GM23338 (cell line): ENCODE measurements at places on chromosomes 13 and 19. TPM values are rescaled to one million over a fixed set of nuclear protein-coding genes. Genes with fewer than 3 reads are reported as not detected.

GRCh38 chr13:24071423-24072075 lies 89.0 kb upstream of the SPATA13 start:
- H3K27me3 ChIP-seq = no peaks in the 10 kb centered on the region
- DNase-seq = no peak
- no peak overlapping the region for H3K27ac ChIP-seq
- no peak overlapping the region for H3K4me3 ChIP-seq
- peaks cover 17% of the 10 kb centered on the region for H3K4me1 ChIP-seq

DNA sequence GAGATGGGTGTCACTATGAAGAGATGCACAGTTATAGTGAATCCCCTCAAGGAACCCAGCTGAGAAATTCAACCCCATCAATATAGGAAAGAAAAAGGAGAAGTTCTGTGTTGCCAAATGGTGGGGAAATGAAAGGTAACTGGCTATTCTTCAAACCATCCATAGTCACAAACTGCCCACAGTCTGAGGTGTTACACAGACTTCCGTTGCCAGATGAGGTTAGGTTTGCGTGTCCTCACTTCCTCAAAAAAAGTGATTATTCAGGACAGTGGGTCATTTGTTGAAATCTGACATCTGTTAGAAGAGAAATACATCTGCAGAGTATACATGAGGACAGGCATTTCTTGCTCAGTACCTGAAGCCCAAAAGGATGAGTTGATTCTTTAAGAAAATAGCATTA lies 9.0 kb downstream of the SIGLEC5 start:
- no peaks in the 10 kb centered on the region for H3K27me3 ChIP-seq
- no peak for DNase-seq
- H3K36me3 ChIP-seq = no peaks in the 10 kb centered on the region
- no peak overlapping the region for H3K27ac ChIP-seq
- no peak overlapping the region for H3K4me3 ChIP-seq

DNA sequence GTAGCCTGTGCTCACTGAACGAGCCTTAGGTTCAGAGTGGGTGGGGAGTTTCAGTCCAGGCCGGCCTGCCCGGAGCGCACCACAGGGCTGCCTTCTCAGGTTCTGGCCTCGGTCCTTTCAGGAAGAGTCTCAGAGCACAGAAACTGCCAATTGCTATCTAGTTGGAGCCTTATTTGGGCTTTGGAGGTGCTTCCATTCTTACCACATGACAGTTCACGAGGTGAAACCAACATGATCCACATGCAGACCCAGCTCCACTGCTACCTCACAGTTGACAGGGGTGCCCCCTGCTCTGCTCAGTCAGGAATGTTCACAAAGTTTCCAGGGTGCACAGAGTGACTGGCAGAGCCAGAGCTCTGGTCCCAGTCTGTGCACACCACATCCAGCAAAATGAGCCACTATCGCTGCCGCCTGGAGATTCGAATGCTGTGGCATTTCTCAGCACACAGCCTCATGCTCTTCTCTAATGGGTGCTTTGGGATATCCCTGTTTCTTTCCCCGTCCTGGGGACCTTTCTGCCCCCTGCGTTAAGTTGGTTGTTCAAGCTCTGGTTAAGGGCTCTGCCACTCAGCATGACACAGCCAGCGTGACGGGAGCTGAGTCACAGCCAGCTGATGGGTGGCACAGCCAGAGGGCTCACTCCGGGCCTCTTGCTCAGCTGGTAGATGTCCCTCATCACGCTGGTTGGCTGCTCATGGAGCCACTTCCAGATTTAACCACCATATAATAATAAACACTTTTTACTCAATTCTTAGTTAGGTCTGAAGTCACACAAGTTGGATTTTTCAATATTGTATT lies 7.5 kb upstream of the SACS start:
- DNase-seq = no peak
- no peak overlapping the region for H3K4me3 ChIP-seq

GRCh38 chr13:91362908-91363307 lies 15.4 kb downstream of the MIR17HG start:
- no peaks in the 10 kb centered on the region for H3K4me1 ChIP-seq
- no peaks in the 10 kb centered on the region for H3K27me3 ChIP-seq
- DNase-seq = no peak

GRCh38 chr19:12953799-12954611 lies 3.0 kb downstream of the GADD45GIP1 start:
- H3K27me3 ChIP-seq = no peaks in the 10 kb centered on the region
- peak overlapping the region; percentile 78; the same call in 1 of the 2 replicates for H3K27ac ChIP-seq
- H3K4me3 ChIP-seq = no peak overlapping the region
- peaks cover 16% of the 10 kb centered on the region for H3K4me1 ChIP-seq
- no peak for DNase-seq

- H3K4me3 ChIP-seq = peak overlapping the region; percentile 59
- H3K36me3 ChIP-seq = no peaks in the 10 kb centered on the region
- no peak overlapping the region for H3K27ac ChIP-seq
- peak; percentile 84 for DNase-seq
- no peaks in the 10 kb centered on the region for H3K4me1 ChIP-seq
- peaks cover 68% of the 10 kb centered on the region for H3K27me3 ChIP-seq
These were observed 9.3 kb upstream of the PEAK3 start for GRCh38 chr19:2291185-2291751.

GRCh38 chr13:113918981-113919701 lies 54.7 kb downstream of the C13orf46 start:
- no peaks in the 10 kb centered on the region for H3K36me3 ChIP-seq
- H3K27me3 ChIP-seq = no peaks in the 10 kb centered on the region
- H3K27ac ChIP-seq = no peak overlapping the region
- no peak for DNase-seq

GRCh38 chr13:44906230-44906629 lies 83.0 kb downstream of the NUFIP1 start:
- DNase-seq = no peak
- H3K27me3 ChIP-seq = no peaks in the 10 kb centered on the region
- H3K4me1 ChIP-seq = peaks cover 6% of the 10 kb centered on the region

DNA sequence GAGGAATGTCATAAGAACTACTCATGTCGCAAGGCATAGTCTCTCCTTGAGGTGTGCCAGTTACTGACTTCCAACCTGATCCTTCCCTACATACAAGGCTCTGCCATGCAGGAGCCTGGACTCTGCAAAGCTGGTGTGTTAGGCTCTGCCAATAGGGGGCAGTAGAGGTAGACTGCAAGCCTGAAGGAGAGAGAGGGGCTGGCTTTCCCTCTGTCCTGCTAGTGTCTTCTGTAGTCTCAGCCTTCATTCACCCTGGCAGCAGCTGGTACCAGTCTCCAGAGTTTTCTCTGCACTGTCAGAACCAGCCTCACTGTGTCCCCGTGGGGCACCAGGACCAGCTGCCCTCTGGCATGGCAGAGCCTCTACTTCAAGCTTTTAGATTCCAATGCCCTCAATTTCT lies 14.5 kb downstream of the SHISA2 start:
- peak; percentile 92 for DNase-seq
- H3K4me3 ChIP-seq = no peak overlapping the region
- H3K4me1 ChIP-seq = peaks cover 10% of the 10 kb centered on the region
- H3K27me3 ChIP-seq = no peaks in the 10 kb centered on the region

GRCh38 chr13:64429691-64430090 lies 2800.4 kb downstream of the PCDH9 start:
- no peak overlapping the region for H3K4me3 ChIP-seq
- no peaks in the 10 kb centered on the region for H3K27me3 ChIP-seq
- H3K36me3 ChIP-seq = no peaks in the 10 kb centered on the region

DNA sequence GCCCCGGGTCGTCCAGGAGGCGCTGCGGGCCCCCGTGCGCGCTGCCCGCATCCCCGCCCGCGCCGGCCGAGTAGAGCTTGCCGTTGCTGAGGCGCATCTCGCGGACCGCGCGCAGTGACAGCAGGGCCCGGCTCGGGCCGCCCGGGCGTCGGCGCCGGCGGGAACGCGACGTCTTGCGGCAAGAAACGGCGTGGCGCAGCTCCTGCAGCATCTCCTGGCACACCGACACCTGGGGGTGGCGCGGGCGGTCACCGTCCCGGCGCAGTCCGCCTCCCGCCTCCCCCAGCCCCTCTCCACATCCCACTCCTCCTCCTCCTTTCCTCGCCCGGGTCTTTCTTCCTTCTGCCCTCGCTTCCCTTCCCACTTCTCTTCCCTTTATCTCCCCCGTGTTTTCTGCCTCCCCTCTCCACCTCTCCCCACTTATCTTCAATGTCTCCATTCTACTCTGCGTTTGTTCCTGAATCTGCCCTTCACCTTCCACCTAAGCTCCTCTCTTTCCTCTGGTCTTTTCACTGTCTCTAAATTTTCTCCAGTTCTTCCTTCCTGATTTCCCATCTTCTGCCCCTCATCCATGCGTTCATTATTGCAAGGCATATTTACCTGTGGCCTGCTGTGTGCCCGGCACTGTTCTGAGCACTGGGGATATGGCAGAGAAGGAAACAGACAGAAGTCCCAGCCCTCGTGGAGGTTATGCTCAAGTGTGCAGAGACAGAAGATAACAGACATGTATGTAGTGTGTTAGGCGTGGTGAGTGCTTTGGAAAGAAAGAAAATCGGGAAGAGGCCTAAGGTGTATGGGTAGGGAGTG lies 5.2 kb upstream of the ATP1A3 start:
- peak; percentile 80 for DNase-seq
- no peak overlapping the region for H3K27ac ChIP-seq
- H3K36me3 ChIP-seq = no peaks in the 10 kb centered on the region; the same call in 1 of the 2 replicates
- H3K4me1 ChIP-seq = peaks cover 13% of the 10 kb centered on the region

DNA sequence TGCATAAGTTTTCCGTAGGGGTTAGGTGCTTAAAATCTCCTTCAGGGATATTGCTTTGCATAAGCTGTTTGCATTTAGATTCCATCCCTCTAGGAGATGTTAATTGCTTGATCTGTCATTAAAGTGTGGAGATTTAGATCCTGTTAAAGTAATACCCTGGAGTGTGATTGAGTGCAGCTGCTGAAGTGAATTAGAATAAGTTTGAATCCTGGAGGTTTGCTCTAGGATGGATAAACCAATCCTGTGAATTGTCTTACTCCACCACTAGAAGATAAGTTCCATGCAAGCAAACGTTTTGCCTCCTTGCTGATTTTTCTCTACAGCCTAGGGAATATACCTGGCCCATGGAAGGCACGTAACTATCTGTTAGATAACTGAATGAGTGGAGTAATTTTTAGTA lies 1487.2 kb upstream of the PRR20A start:
- DNase-seq = peak; percentile 36
- no peaks in the 10 kb centered on the region for H3K27me3 ChIP-seq
- peaks cover 22% of the 10 kb centered on the region for H3K4me1 ChIP-seq
- H3K36me3 ChIP-seq = no peaks in the 10 kb centered on the region

DNA sequence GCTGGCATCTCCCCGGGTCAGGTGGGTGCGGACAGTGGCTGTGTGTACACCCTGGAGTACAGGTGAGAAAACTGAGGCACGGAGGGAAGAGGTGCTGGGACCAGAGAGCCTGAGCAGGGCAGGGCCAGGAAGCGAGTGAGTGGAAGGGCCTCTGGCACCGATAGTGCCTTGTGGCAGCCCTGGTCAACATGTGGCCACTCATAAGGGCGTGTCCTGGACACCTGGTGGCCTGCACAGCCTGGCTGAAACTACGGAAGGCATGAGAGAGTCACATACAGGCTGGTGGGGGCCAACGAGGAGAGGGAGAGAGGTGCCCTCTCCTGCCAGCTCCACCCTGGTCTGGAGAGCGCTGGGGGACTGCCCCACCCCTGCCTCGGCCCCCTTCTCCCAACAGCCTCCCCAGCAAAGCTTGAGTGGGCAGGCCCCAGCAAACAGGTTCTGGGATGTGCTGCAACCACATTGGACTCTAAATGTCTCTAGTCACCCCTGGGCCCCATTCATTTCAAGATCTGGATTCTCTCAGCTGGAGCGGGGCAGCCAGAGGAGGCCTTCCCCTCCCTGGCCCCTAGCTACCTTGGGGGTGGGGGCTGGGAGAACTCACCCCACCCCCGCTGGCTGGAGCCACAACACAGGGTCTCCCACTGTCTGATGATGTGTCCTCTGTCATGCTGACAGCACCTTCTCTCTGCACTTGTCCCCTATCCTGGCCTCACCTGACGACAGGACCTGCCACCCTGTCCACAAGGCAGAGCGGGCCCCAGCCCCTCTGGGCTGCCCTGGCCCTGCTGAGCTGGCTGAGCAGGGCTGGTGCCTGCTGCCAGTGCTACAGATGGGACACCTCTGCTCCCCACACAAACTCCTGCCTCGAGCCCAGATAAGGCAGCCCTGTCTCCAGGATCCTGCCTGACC lies 5.8 kb downstream of the CBARP start:
- H3K27ac ChIP-seq = peak overlapping the region; percentile 26; the same call in 1 of the 2 replicates
- H3K27me3 ChIP-seq = no peaks in the 10 kb centered on the region
- no peak for DNase-seq
- H3K36me3 ChIP-seq = no peaks in the 10 kb centered on the region

DNA sequence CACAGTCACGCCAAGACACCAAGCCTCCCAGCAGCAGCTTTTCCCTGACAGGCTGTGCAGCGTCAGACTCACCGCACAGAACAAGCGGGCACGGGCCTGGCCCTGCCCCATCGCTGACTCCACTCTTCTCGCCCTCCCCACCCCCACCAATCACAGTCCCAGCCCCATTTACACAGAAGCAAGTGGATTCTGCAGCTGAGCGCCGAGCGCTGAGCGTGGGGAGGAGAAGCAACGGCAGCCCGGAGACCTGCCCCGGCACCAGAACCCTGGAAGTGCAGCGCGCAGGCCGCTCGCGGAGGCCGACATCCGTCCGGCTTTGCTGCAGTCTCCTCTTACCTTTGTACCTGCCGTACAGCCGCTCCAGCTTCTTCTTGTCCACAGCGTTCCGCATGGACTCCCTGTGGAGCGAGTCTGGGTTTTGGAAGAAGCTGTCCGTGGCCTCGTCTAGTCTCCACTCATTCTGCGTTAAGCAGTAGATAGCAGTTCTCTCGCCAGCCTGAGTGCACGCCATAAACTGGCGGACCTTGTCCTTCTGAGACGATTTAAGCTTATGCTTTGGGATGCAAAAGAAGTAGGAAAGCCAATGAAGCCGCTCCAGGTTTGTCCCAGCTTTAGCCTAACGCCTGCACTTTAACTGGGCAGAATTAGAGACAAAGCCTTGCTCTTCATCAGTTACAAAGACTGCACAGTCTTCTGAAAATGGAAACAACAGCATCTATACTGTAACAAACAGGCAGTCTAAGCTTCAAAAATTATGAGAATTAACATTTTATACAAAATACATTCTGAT lies 6.8 kb downstream of the DCUN1D2 start:
- no peak overlapping the region; the same call in 1 of the 2 replicates for H3K27ac ChIP-seq
- H3K27me3 ChIP-seq = no peaks in the 10 kb centered on the region
- H3K36me3 ChIP-seq = peaks cover 8% of the 10 kb centered on the region; the same call in 1 of the 2 replicates

KRTDAP gene
- not detected in 2 replicates for total RNA-seq

TEX101 gene
- not detected in 2 replicates for total RNA-seq

OR7A5 gene
- total RNA-seq = not detected in 2 replicates

CPT1C gene
- total RNA-seq = 46.8 and 63.4 TPM in 2 replicates

ZNF497 gene
- 1.0 and 2.0 TPM in 2 replicates for total RNA-seq

IL12RB1 gene
- total RNA-seq = not detected in 2 replicates

NLRP9 gene
- total RNA-seq = not detected in 2 replicates

EIF3K gene
- 509 and 527 TPM in 2 replicates for total RNA-seq

MBD3L3 gene
- total RNA-seq = not detected in 2 replicates
